NB4 (cell line): ENCODE measurements at places on chromosomes 5 and 9.
A peak's percentile ranks its signal among the peaks of the same experiment; 100 is the strongest.

DNA sequence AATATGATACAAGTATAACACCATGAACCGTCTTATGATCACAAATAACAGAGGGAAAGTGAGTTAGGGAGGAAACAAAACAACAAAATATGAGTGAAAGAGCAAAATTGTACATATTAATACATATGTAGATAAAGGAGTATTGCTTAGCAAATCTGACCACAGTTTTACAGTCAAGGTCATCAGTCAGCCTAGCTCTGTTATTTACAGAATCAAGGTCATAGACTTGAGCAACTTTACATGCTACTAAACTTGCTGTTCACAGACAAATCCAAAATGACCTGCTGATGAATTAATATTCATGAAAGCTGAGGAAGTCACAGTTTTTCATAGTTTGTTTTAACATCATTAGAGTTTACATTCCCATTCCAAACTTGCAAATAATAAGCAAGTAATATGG lies 1387.7 kb upstream of the ACO1 start:
- no peak for DNase-seq

- no peak for DNase-seq
These were observed 26.5 kb upstream of the MROH2B start for GRCh38 chr5:41097642-41098041.

- no peak for DNase-seq
These were observed 596.6 kb upstream of the ZNF608 start for GRCh38 chr5:125343015-125343414.

DNA sequence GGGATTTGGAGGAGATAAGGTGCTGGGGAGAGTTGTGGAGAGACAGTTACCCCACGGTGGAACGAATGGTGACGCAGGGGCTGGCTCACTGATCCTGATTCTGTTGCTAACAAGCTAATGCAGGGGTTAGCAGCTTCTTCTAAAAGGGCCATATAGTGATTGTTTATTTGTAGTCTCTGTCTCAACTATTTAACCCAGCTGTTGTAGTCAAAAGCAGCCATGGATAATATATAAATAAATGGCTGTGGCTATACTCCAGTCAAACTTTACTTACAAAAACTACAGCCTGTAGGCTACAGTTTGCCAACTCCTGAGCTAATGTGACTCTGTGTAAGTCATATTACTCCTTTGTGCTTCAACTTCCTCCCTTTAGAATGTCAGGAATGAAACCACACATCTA lies 21.8 kb downstream of the STOM start:
- DNase-seq = no peak

GRCh38 chr5:35161652-35162273 lies 68.5 kb downstream of the PRLR start:
- DNase-seq = no peak

GRCh38 chr9:97307091-97307490 lies 368 bp upstream of the CCDC180 start:
- DNase-seq = no peak

DNA sequence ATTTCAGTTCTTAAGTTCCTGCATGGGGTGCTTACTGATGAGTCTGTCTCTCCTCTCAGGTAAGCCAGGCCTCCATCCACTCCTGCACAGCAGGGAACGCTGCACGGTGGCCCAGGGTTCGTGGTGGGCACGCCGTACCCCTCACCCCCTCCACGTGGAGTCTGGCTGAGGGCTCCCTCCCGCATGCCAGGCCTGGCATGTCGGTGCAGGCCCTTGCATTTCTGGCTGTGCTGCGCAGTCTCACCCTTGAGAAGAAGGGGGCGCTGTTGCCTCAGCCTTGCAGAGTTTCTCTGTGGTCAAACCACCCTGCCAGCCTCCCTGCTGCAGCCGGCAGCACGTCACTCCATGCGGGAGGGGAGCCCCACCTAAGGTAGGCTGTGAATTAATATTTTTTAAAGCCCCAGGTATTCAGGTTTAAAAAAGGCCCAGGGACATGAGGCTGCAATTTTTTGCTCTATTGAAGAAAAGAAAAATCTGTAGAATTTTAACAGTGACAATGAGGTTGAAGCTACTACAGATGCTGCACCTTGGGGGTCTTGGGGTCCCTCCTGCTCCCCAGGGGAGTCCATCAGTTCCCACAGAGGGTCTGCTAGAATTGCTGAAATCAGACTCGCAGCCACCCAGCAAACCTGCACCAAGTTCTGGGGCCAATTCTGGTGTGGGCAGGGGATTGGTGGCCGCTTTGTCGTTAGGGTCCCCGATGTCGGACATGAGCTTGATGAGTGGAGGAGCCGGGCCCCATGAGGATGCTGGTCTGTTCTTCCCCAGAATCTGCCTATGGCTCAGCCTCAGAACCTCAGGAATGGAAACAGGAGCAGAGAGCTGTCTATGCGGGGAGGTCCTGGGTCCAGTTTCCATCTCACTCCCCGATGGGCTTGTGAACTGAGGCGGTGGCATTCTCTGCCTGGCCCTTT lies 52.6 kb downstream of the TENT4A start:
- DNase-seq = peak; percentile 92

DNA sequence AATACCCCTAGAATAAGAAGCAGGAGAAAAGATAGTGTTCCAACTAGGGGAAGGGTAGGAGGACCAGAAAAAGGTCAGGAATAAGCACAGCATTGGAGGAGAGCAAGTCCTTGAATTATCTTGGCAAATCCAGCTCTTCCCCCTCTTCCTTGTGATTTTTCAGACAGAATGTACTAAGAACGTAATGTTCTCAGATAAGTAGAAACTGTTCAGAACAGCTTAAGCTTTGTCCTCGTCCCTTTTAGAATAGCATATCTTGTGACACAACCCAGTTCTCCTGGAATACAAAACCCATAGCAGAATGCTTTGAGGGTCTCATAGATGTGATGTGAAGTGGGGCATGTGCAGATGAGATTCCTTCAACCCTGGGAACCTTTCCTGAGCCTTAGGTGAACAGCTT lies 97.4 kb downstream of the EMB start:
- no peak for DNase-seq

- no peak for DNase-seq
These were observed 56.4 kb upstream of the UBAC1 start for GRCh38 chr9:136017289-136018190.

DNA sequence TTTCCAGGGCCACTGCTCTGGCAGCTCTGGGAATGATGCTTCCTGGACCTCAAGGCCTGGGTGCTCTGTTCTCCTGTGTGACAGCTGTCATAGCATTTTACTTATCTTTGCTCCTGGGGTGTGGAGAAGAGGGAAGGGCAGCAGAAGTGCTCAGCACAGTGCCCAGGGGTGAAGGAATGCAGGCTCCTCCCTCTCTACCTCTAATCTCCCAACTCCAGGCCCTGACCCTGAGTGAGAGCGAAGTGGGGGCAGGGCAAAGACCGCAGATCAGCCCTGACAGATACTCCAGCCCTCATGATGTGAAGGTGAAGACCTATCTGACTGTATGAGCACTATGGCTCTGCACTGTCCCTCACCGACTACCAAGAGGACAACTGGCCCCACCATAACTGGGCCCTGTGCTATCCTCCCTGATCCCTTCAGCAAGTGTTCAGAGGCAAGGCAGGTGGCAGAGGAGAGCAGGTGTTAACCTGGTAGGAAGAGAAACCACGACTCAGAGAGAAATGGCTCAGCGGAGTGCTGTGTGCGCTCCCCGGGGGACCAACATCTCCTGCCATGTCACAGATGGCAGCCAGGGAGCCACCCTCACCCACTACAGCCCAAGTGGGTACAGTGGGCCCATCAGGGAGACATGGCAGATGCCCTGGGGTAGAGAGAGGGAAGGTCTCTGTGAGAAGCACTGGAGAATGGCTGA lies 16.8 kb downstream of the ACSL6 start:
- DNase-seq = no peak

- no peak for DNase-seq
These were observed 26.8 kb upstream of the PAX5 start for GRCh38 chr9:37060833-37061232.

DNA sequence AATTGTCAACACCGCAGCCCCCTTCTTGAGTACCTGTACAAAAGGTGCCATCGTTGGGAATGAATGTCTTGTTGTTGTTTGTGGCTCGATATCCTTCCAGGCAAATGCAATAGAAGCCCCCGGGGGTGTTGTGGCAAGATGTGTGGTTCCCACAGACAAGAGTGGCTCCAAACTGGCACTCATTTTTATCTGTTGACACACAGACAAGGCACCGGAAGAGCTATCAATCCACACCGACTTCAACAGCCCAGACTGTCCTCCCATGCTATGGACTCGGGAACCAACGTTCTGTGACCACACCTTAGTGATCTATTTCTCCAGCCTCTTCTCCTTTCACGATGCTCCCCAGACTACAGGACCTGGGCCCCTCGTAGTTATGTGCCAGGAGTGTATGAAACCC lies 25.9 kb downstream of the SUSD1 start:
- no peak for DNase-seq

GRCh38 chr9:136534366-136534765 lies 11.5 kb downstream of the NOTCH1 start:
- no peak for DNase-seq

DNA sequence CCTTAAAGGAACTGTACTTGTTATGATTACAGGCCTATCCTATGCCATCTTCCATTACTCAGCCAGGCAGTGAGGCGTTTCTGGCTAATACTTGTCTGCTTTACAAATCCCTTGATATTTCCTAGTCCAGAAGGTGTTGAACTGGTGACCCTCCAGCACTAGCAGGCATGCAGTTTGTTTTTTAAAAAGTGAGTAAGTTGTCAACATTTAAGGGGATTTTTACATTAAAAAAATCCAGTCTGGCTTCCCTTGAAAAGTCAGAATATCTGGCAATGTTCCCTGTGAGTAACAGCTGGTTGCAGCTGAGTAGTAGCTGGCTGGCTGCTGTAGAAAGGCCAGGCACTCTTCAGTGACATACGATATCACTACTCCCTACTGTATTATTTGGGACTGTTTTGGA lies 21.8 kb downstream of the GRIN3A start:
- no peak for DNase-seq

DNA sequence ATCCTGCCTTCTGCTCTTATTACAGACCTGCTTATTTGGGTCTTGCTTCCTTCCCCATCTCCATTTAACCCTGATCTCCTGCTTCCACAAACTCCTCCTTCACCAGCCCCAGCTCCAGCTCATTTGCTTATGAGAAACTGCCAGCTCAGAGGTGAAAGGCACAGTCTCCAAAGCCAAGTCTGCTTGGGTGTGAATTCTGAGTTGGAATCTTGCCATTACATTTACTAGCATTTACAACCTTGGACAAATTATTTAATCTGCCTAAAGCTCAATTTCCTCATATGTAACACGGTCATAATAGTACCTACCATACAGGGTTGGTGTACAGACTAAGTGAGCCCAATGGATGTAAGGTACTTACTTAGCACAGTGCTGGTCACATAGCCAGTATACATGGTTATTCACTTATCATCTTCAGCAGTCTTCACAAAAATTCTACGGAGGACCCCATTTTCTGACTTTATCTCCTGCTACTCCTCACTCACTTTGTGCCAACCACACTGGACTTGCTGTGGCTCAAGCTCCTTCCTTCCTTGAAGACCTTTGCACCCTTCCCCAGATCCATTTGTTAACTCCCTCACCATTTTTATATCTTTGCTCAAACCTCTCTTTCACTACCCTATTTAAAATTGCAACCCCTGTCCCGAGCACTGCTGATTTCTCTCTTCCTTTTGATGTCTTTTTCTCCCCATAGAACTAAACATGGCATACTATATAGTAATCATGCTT lies 86.2 kb downstream of the DOCK2 start:
- no peak for DNase-seq

DNA sequence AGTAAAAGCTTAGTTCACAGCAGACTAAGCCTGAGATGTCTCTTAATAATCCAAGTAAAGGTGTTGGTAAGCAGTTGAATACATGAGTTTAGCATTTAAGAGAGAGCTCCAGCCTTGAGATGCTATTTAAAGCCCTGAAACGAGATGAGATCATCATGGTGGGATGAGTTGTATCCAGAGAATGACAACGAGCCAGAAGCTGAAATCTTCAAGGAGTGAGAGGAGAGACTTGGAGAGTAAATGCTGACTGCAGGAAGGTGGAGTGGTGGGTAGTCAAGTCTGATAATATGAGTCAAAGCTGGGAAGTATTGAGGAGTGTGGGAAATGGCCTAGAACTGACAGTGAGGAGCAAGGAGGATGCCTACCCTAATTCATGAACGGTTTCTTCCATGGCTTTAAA lies 53.7 kb downstream of the PLAC8L1 start:
- no peak for DNase-seq

GRCh38 chr5:80976985-80977384 lies 16.8 kb downstream of the RASGRF2 start:
- DNase-seq = no peak

GRCh38 chr5:73030995-73031394 lies 75.2 kb downstream of the FCHO2 start:
- no peak for DNase-seq

DNA sequence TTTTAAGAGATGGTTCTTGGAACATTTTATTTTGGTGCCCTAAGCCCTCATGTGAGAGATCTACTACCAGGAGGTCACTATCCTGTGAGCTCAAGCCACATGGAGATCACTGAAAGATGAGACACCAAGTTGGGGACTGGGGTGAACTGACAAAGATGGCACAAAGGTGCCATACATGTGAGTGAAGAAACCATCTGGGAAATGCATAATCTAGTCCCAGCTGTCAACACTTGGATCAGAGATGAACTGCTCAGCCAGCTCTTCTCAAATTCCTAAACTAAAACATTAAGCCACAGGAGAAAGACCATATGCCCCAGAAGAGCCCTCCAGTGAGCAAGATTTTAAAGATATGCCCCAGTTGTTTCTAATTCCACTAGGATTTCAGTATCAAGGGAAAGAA lies 22.2 kb upstream of the MYOT start:
- DNase-seq = no peak

DNA sequence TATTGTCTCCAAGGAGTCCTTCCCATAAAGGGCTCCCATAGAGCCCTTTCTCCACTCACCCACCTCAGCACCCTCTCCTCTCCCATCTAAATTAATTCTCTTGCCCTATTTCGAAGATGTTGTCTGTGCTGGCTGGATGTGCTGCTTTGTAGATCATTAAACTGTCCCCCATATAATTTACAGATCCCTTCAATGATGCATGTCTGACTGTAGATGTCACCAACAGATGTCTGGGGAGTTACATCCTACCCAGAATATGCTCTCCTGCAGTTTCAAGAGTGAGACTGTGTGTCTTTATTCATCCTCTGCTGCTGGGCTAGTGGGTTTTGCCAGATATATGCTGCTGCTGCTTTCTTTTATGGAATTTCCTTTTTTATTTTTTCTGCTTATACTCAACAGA lies 351.2 kb downstream of the MLLT3 start:
- DNase-seq = no peak
